ENCODE measurements at places on chromosomes 6 and 20.
A peak's percentile ranks its signal among the peaks of the same experiment; 100 is the strongest.

DNA sequence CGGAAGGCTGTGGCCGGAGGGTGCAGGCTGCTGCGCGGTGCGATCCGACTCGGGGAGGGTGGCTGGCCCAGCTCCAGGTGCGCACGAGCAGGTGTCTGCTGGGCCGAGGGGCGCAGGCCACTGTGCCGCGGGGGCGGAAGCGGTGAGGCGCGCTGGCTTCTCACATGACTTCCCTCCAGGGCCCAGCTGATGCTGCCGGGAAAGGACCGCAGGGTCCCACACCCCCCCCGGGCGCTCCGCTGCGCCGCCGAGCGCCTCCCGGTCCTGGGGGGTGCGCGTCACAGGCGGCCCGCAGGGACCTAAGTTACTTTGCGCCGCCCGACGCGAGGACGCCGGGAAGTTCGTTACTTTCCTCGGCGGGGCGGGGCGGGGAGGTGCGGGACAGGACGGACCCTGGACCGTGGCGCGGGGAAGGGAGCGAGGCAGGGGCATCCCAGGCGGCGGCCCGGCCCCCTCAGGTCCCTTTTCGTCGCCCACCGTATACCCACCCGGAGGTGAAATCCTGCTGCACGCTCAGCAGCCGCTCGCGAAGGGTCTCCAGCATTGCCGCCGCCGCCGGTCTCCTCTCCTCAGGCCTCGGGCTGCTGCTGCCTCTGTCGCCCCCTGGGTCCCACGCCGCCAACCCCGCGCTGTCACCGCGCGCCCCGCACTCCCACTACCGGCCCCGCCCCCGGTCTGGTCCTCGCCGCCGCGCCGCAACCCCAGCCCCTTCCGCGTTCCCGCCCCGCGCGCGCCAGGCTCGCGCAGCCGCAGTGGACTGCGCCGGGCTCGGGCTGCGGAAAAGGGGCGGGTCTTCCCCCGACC lies at the start of gene DTNBP1:
Gene DTNBP1 (minus strand): TSS at position 703 of the 804 bp plus-strand sequence. CDS start 159 bp downstream, at position 544.
- DNase-seq, result peak; percentile 70

- no peak for DNase-seq
These were observed 101.8 kb upstream of the PREP start for GRCh38 chr6:105504706-105505105.

GRCh38 chr6:339480-339879 lies 47.2 kb downstream of the DUSP22 start:
- no peak for DNase-seq

GRCh38 chr20:8645326-8645725 lies 423.6 kb upstream of the PLCB4 start:
- DNase-seq, result no peak

GRCh38 chr20:15077733-15078250 lies 740.4 kb upstream of the FLRT3 start:
- DNase-seq, result no peak

GRCh38 chr6:105821027-105821426 lies 265.1 kb upstream of the PRDM1 start:
- no peak for DNase-seq

GRCh38 chr20:37270576-37271420 lies 9.2 kb upstream of the GHRH start:
- DNase-seq, result no peak
